ENCODE measurements at places on chromosomes 3 and 15. TPM values are rescaled to one million over a fixed set of nuclear protein-coding genes. Genes with fewer than 3 reads are reported as not detected.

Gene FBXL22
- total RNA-seq = not detected

Gene TM4SF18
- total RNA-seq = 0.15 TPM

Gene CEP63
- total RNA-seq = 13.0 TPM

Gene PARP15
- total RNA-seq = not detected

Gene GUCA1C
- not detected for total RNA-seq

Gene ADAMTS7
- 8.9 TPM for total RNA-seq

Gene COL6A5
- 0.12 TPM for total RNA-seq

Gene STRIT1
- total RNA-seq = not detected

Gene RTP3
- not detected for total RNA-seq

Gene UQCC5
- total RNA-seq = 13.8 TPM

Gene HACL1
- 22.0 TPM for total RNA-seq

Gene DUSP7
- total RNA-seq = 8.2 TPM

Gene FANCD2
- total RNA-seq = 9.2 TPM

Gene SPINK8
- not detected for total RNA-seq

Gene IGSF10
- total RNA-seq = 0.15 TPM

Gene GP5
- total RNA-seq = not detected

Gene TMEM45A
- total RNA-seq = 56.3 TPM

Gene LCTL
- total RNA-seq = 0.12 TPM

Gene PSTPIP1
- total RNA-seq = 1.4 TPM

Gene NRROS
- 0.08 TPM for total RNA-seq

Gene SLC22A14
- total RNA-seq = 0.23 TPM

Gene MESP2
- total RNA-seq = 1.6 TPM

Gene CPLX3
- total RNA-seq = not detected

Gene CFAP92
- total RNA-seq = not detected

Gene GPR62
- total RNA-seq = not detected

Gene SLC28A1
- not detected for total RNA-seq

Gene SLC15A2
- 0.15 TPM for total RNA-seq

Gene RYR3
- total RNA-seq = under 0.01 TPM

Gene C3orf80
- total RNA-seq = 0.59 TPM

Gene UTS2B
- total RNA-seq = 0.38 TPM

Gene HTR3E
- not detected for total RNA-seq

Gene TP63
- not detected for total RNA-seq

Measured in smooth muscle cell of the coronary artery (primary cell).